A549 treated with GW870086 at 1 μM for 4 hours (cell line): ENCODE measurements at places on chromosomes 1 and 21. TPM values are rescaled to one million over a fixed set of nuclear protein-coding genes. Genes with fewer than 3 reads are reported as not detected.

Gene EPHA8
- total RNA-seq = 0.03 to 0.09 TPM (median 0.09 TPM) in 3 of 5 replicates, not detected in the others

Gene UTS2
- total RNA-seq = not detected in 5 replicates

Gene CFAP45
- total RNA-seq = 0.64 to 0.91 TPM (median 0.78 TPM) in 5 replicates

Gene RHBDL2
- 1.8 to 2.3 TPM (median 1.9 TPM) in 5 replicates for total RNA-seq

Gene ADAMTS5
- not detected in 5 replicates for total RNA-seq

Gene PRMT6
- total RNA-seq = not detected in 5 replicates

Gene BACH1
- 3.7 to 6.7 TPM (median 5.4 TPM) in 5 replicates for total RNA-seq

Gene HCRTR1
- not detected in 5 replicates for total RNA-seq

Gene USP21
- 16.0 to 23.4 TPM (median 21.1 TPM) in 5 replicates for total RNA-seq

Gene TDRKH
- total RNA-seq = 4.6 to 6.3 TPM (median 5.8 TPM) in 5 replicates

Gene NOL9
- 3.5 to 5.2 TPM (median 4.4 TPM) in 5 replicates for total RNA-seq

Gene TNFSF18
- not detected in 5 replicates for total RNA-seq

Gene OSCP1
- 6.1 to 7.0 TPM (median 6.6 TPM) in 5 replicates for total RNA-seq

Gene CCDC27
- total RNA-seq = not detected in 5 replicates

Gene SPATA1
- 0.40 to 1.3 TPM (median 0.41 TPM) in 3 of 5 replicates, not detected in the others for total RNA-seq

Gene SPATA21
- total RNA-seq = 0.05 to 0.11 TPM (median 0.06 TPM) in 4 of 5 replicates, not detected in the other

Gene AADACL3
- not detected in 5 replicates for total RNA-seq

Gene CC2D1B
- total RNA-seq = 14.4 to 19.2 TPM (median 17.9 TPM) in 5 replicates

Gene C1orf116
- 4.0 to 5.3 TPM (median 4.9 TPM) in 5 replicates for total RNA-seq
